ENCODE measurements at places on chromosomes 11 and 22. TPM values are rescaled to one million over a fixed set of nuclear protein-coding genes. Genes with fewer than 3 reads are reported as not detected.

ACRV1 gene
- total RNA-seq, result not detected

PIWIL4 gene
- total RNA-seq, result 2.7 TPM

NLRP14 gene
- total RNA-seq, result not detected

THAP12 gene
- 55.5 TPM for total RNA-seq

SHISAL1 gene
- 11.4 TPM for total RNA-seq

OR56A1 gene
- total RNA-seq, result not detected

TSPAN32 gene
- total RNA-seq, result 0.33 TPM

WT1 gene
- 46.6 TPM for total RNA-seq

SERPING1 gene
- total RNA-seq, result 77.0 TPM

KRTAP5-9 gene
- not detected for total RNA-seq

TSPAN18 gene
- 0.49 TPM for total RNA-seq

MRGPRX1 gene
- not detected for total RNA-seq

JAML gene
- not detected for total RNA-seq

C11orf52 gene
- not detected for total RNA-seq

UBQLN3 gene
- not detected for total RNA-seq

Measured in fibroblast of the aortic adventitia (primary cell).